ENCODE measurements at places on chromosomes 4 and X.

DNA sequence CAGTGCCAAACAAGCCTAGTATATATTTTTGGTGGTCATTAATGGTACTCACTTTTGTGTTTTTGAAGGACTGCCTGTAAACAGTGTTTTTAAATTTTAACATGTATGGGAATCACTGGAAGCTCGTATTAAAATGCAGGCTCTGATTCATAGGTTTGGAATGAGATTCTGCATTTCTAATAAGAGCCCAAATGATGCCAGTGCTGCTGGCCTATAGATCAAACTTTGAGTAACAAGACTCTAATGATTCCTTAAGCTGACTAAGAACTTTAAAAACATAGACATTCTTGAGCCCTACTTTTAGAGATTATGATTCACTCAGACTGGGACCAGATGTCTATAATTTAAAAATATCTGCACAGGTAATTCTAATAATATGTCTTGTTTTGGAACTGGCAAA lies 823.2 kb upstream of the LCORL start:
- DNase-seq, result no peak

GRCh38 chr4:67328018-67328278 lies 217.4 kb downstream of the CENPC start:
- DNase-seq, result no peak

GRCh38 chr4:185853841-185854240 lies 41.8 kb upstream of the SORBS2 start:
- DNase-seq, result no peak

GRCh38 chrX:1416965-1417760 lies 25.2 kb upstream of the SLC25A6 start:
- no peak for DNase-seq

DNA sequence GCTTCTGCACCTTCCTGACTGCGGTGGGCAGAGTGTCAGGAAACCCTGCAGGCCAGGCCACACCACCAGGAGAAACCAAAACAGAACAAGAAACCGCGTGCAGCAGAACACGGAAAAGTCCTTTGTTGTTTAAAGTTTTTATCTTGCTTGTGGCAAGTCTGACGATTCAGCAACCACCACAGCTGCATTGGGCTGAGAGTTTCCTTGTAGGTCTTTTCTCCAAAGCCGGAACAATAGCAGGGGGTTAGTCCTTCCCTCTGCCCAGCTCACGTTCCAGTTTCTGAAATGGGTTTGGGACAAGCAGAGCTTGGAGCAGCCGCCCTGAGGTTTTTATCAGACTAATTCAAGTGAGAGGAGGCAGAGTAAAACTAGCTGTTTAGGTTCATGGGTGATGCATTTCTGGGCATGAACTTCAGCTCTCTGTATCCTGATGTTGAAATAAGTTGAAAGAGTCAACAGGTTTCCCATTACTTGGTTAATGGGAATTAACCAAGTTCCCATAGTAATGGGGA lies 216.9 kb downstream of the PTTG2 start:
- no peak for DNase-seq

- no peak for DNase-seq
These were observed 16.0 kb upstream of the TLR8 start for GRCh38 chrX:12890467-12890866.

DNA sequence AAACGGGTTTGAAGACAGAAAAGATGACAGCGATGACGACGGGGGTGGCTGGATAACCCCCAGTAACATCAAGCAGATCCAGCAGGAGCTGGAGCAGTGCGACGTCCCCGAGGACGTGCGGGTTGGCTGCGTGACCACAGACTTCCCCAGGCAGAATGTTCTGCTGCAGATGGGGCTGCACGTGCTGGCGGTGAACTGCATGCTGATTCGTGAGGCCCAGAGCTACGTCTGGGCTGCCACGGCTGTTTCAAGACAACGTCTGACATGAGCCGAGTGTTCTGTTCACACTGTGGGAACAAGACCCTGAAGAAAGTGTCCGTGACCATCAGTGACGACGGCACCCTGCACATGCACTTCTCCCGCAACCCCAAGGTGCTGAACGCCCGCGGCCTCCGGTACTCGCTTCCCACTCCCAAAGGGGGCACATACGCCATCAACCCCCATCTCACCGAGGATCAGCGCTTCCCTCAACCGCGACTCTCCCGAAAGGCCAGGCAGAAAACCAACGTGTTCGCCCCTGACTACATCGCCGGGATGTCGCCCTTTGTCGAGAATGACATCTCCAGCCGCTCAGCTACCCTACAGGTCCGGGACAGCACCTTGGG lies 319.2 kb upstream of the SLC7A11 start:
- no peak for DNase-seq

DNA sequence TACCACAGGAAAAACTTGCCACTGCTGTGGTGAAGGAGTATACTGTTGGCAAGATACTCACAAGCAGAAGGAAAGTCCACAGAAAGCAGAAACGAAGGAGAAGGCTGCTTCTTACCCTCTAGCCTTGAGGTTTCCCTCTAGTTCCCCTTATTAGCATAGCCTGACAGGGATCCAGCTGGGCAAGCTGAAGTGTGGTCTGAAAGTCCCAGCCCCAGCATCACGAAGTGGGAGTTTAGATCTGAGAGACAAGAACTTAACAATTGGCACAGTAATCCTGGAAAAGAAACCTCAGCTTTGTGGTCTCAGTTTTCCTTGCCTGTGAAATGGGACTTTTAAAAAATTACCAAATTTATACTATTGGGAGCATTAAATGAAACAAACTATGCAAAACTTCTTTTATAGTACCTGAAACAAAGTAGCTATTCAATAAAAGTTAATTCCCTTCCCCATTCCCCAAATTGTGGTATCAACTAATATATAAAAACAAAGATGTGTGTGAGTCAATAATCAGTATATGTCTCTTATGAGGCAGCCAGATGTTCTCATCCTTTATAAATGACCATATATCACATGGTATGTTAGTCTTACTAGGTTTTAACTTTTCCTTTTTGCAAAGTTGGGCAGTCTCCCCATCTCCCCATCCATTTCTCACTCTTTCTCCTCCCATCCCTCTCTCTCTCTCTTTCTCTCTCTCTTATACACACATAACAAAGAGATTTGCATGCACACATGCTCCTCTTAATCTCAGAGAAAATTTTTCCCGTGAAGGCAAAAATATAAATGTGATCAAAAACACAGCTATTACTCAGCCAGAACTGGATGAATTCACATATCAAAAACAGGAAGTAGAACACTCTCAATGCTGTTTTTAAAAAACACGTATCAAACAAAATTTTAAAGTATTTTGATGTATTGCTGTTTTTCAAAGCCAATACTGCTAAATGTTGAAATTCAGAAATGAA lies 57.8 kb downstream of the SCFD2 start:
- no peak for DNase-seq

DNA sequence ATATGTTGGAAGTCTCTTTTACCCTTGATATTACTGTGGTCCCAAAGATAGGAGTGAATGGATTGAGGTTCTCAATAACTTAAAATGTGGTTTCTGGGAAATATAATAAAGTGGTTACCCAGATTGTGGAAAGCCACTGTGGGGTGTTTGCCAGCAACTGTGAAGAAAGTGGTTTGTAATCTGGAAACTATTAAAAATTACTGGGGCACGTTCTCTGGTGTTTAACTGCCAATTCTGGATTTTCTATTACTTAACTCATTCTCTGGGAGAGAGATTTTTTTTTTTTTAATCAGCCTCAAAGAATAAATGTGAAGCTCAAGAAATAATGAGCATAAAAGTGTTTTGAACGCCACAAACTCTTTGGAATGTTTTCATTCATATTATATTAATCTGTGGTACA lies 4.9 kb upstream of the CXCL6 start:
- no peak for DNase-seq

DNA sequence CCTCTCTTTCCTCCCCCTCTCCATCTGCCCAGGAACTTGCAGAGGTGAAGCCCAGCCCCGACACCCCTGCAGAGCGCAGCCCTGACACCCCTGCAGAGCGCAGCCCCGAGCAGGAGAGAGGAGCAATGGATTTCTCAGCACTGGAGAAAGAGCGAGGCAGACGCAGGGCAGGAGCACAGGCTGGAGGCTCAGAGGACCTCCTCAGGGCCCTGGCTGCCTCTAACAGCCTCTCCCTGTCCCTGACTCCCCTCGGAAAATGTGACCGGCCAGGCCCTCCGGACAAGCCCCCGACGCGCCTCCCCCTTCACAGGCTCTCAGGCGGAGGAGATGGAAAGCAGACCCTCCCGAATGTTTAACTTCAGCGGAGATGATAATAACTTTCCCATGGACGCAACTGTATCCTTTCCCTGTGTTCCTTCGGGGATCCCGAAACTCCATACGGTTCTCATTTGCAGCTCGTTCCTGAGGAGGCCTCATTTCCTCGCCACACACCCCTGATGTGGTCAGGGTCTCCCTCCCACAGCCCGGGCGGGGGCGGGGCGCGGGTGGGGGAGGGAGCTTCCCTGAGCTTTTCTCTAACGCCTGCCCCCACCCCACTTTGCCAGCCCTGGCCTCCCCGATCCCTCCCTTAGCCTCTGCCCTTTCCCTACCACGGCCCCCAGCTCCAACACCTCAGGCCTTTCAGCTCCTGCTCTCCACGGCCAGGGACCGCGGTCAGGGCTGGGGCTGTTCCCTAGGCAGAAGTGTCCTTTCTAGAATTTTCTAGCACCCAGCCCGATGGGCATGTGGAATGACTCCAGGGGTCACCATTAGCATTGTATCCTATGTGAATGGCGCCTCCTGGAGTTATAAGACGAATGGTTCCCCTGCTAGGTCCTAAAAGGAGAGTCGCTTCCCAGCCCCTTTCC lies 201.1 kb upstream of the BCOR start:
- no peak for DNase-seq

Data from caudate nucleus (tissue), 63 donors.